ENCODE measurements at places on chromosomes 3 and 15.

DNA sequence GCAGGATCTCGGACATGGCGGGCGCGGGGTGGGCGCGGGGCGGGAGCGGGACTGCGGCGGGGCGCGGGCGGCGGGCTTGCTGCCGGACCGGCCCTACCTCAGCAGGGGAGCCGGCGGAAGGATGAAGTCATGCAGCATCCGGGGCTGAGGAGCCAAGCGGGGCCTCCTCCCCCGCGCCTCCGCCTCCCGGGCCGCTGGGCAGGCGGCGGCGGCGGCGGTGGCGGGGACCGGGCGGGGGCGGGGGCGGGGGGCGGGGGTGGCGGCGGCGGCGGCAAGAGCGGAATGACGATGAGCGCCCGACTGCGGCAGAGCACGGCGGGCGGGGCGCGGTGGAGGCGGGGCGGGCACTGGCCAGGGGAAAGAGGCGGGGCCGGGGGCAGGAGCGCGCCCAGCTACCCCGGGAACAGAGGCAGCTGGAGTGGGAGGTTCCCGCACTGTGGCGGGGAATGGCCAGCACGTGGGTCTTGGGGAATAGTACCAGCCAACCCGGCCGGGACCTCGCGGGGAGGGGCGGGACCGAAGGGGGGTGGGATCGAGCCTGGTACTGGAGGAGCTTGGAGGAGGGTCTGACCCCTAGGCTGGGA is at the start of gene CAMK2N2:
Gene CAMK2N2, minus strand, starts transcription at position 284 of the 584 bp plus-strand sequence. Its CDS starts 268 bp downstream, at position 16.
- DNase-seq: peak; percentile 45

DNA sequence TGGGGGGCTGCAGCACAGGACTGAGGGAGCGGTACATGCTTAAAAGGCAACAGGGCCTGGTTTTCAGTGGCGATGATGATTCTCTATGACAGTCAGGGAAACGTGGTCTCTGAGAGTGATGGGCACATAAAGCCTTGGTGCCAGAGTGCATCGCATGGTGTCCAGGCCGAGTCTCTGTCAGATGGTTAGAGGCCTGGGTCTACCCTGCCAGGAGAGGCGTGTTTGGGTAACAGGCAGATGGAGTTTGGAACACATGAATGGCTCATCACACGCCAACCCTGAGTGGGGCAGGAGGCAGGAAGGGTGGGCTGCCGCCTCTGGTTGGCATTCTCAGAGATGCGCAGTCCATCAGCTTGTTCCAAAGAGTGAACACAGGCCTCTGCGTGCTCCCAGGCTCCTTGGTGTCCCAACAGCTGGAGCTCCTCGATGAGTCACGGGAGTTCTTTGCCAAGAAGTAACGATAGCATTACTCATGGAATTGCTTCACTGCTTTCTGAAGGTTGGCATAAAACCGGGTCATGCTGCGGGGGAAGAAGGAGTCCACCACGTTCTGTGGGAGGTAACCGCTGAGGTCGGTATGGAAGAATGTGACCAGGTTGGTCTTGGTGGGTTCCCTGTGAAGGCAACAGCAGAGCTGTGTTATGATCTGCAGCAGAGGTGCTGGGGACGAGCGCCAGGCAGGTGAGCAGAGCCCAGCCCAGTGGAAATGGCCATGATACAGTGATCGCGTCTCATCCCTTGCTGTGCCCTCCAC is 11.0 kb downstream of the STARD5 start:
- peak; percentile 97 for DNase-seq

DNA sequence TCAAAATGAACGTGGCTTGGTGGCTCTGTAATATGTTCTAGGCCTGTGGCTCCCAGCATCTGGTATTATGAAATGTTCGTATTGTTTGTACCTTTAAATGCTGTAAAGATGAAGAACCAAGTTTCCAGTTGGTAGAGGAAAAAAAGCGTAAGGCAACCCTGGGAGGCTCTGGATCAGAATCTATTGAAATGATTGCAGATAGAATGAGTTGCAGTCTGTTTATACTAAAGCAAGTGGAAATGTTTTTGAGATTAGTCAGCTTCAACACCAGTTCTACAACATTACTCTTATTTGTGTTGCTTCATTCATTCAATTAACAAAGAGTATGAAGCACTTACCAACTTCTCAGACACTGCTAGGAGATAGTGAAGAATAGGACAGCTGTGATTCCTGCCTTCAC is 5.3 kb downstream of the ARL6IP5 start:
- no peak for DNase-seq

- no peak for DNase-seq
Measured at GRCh38 chr3:71973274-71974030, 188.5 kb upstream of the PROK2 start.

GRCh38 chr3:127408684-127409420 is 121.0 kb upstream of the PRR20G start:
- no peak for DNase-seq

- no peak for DNase-seq
Measured at GRCh38 chr15:62323353-62323890, 158.3 kb upstream of the C2CD4B start.

Data from HS-5 (cell line).